ENCODE measurements at places on chromosomes 12 and 14.

DNA sequence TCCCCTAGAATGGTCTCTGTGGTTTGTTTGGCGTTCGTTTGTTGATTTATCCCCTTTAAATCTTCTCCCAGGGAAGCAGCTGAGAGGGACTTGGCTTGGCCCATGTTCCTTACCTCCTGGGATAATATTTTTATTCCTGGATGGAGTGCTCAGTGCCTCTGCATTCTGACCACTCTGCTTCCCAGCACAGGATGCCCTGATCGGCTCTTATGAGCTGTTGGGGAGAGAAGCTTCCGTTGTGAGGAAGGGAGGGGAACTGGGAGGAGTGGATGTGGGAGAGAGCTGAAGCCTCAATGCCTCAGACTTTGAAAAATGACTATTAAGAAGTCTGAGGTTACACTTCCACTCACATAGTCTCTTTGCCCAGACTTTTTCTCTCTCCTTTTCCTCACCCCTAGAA, 114.8 kb downstream of the SMOC1 start:
- DNase-seq, result no peak

- DNase-seq, result no peak
Measured at GRCh38 chr14:56812364-56813141, 2.3 kb upstream of the OTX2 start.

DNA sequence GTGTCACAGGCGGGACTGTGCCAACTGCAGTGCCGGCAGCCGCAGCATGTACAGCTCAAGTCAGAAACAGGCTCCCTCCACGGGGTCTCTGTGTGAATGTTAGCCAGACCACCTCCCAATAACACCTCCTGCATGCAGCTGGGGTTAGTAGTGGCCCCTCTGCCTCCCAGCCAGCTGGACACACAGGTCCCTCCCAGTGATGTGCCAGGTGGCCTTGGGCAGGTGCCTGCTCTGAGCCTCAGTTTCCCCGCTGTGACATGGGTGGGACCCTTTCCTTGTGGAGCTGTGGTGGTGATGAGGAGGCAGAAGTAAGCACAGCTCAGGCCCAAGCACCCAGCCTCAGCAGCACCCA, 139.9 kb downstream of the ADGRD1 start:
- no peak for DNase-seq

GRCh38 chr12:5907807-5908206, 37.3 kb downstream of the ANO2 start:
- no peak for DNase-seq
